ENCODE measurements at places on chromosomes 1 and 21.

GRCh38 chr1:117205368-117205767 is 5.4 kb downstream of the VTCN1 start:
- no peak for DNase-seq

DNA sequence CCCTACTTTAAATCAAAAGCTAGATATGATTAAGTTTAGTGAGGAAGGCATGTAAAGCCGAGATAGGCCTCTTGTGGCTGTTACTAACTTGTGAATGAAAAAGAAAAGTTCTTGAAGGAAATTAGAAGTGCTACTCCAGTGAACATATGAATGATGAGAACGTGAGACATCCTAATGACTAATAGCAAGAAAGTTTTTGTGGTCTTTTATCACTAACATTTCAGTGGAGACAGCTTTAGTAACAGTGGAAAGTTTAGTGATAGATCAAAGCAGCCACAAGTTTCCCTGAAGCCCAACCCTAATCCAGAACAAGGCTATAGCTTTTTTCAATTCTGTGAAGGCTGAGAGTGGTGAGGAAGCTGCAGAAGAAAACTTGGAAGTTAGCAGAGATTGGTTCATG is 73.6 kb upstream of the LRRC8B start:
- DNase-seq: no peak

DNA sequence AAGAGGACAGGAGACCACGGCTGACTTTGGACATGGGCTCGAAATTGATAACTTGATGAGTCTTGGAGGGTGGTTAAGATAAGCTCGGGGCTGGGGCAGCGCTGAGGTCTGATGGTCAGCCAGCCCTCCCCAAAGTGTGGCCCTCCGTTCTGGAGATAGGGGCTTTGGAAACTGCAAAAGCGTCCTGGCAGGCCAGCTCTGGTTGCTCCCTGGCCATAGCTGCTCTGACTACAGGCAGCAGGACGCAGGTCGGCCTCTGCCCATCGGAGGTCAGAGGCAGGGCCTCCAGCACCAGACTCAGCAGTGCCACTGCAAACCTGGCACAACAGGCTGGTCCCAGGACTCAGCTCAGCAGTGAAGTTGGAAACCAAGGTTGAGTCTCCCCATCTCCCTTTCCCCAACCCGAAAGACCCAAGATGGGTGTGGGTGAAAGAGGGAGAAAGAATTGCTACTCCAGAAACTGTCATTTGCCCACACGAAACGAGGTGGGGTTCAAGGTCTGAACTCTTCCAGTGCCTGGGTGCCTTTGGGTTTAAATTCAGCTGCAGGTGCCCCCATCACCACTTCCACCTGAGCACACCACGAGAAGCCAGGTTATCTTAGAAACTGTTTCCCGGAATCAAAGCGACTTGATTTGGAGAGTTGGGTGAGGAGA is 4.8 kb downstream of the SIM2 start:
- DNase-seq: no peak

GRCh38 chr1:226949401-226949800 is 9.3 kb downstream of the COQ8A start:
- DNase-seq: no peak

DNA sequence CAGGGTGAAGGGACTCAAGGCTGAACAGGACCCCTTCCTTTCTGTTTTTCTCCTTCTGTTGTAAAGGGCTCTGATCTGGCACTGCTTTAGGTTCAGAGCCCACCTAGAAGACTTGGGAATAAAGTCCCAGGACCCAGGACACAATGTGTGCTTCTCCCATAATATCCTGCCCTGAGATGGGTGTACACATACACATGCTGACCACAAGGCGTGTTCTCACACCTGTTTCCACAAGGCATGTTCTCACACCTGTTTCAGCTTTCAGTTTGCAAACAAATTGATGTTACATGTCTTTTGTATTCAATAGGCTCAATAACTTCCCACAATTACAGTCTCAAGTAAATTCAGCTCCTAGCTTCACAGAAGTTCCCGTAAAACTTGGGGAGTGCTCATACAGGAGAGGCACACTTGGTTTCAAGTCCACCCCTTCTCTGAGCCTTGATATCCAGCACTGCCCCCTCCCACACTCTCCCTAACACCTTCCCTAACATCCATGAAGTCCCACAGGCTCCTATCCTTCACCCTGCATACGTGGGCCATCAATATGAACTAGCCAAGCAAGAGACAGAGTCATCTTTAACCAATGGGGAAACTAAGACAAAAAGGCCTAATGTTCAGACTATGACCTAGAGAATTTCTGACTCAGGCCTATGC is 41.7 kb downstream of the ERI3 start:
- DNase-seq: no peak

DNA sequence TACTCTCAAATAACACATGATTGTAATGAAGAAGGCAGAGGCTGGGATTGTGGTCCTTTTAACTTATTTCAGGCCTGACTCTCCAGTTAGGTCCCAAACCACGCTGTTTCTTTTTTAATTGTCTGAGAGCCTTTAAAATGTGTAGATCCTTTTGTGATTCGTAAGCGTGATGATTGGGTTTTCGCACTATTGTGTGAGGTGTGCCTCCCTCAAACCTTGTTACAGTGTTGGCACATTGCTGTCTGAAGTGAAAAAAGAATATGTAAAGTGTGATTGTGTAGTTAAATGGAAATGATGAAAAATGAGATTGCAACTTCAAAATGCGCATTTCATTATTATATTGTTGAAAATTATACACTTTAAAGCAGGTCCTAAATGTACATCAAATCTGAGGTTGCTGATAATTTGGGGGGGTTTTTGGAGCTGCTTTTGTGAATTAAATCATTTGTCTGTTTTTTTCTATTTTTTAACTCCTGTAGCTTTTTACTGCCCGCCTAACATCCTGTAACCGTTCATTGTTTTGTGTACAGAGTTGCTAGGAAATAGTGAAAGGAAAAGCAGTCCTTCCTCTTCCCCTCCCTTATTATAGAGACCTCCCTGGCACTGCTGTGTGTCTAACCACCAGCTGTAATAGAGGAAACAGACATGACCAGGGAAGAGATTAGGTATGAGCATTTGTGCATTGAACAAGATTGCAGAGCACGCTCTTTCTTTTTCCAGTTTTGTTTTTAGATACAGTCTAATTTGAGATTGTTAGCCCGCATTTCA is 43.3 kb downstream of the IARS2 start:
- DNase-seq: no peak

- no peak for DNase-seq
Measured at GRCh38 chr1:87980494-87980893, 651.8 kb downstream of the LMO4 start.

GRCh38 chr1:5740865-5741860 is 251.1 kb downstream of the NPHP4 start:
- no peak for DNase-seq

DNA sequence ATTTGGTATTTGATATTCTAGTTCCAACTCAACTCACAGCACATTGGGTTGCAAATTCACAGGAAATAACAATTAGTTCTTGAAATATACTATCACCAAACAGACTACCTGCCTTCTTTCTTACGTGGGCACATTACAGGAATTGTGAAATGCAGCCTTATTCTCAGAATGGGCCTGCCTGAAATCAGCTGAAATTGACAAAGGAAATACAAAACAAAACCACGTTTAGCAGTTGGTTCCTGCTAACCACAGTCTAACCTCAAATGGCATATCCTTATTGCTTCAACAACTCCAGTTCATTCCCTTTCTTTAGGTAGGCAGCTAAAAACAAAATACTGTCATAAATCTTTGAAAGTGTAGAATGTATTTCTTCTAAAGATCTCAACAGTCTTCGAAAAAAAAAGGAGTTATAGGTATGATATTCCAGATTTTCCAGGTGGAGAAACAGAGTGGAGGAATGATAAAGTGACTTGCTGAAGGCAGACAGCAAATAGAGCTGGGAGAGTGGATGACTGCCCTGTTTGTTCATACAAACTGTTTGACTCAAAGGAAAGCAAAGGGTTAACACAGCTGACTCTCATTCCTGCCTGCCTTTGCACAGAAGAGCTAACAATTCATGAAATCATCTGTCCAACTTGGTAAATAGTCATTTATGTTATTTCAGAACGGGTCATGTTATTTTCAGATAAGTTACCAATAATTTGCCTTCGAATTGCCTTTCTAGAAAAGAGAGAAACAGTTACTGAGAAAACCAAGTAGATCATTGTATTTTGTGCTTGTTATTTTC is 1.6 kb upstream of the GREM2 start:
- DNase-seq: no peak

DNA sequence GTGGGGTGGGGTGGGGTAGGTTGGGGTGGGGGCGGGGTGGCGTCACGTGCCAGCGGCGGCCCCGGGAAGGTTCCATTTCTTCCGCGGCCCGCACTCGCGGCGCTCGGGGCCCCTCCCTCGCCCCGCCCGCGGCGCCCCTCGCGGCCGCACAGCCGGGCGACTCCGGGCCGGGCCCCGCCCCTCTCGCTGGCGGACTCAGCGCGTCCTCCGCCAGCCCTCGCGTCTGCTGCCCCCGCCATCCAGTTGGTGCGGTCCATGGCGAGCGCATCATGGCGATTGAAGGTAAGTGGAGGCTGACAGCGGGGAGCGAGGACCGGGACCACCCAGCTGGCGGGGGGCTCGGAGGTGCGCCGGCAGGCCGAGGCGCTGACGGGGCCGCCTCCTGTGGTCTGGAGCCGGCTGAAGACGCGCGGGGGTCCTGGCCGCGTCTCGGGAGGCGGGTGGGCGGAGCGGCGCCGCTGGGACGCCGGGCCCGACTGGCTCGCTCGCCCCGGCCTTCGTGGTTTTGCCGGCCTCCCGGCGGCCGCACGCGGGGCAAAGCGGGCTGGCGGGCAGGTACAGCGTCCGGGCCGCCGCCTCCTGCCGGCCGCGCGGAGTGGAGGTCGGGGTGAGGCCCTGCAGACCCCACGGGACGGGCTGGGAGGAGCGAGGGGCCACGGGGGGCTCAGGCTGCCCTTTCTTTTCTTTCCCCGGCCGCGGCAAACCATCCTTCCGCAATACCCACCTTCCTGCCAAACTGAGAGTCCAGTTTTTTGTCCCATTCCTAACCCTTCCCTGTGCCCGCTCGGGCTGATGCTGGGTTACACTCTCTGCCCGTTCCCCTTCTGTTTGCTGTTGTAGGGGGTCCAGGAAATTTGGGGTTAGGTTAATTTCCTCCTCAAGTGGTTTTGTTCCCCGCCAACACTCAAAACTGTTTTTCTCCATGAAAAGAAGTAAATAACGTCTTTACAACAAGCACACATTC is at the start of gene SYT14:
SYT14 (plus strand) TSS at position 222 of the 964 bp plus-strand sequence; CDS start at position 270, 48 bp downstream.
- peak; percentile 85 for DNase-seq

GRCh38 chr1:175539986-175540385 is 203.4 kb downstream of the TNR start:
- no peak for DNase-seq

- no peak for DNase-seq
Measured at GRCh38 chr1:170513138-170513537, 18.8 kb upstream of the GORAB start.

GRCh38 chr1:236148470-236148845 is 6.1 kb downstream of the GPR137B start:
- no peak for DNase-seq

DNA sequence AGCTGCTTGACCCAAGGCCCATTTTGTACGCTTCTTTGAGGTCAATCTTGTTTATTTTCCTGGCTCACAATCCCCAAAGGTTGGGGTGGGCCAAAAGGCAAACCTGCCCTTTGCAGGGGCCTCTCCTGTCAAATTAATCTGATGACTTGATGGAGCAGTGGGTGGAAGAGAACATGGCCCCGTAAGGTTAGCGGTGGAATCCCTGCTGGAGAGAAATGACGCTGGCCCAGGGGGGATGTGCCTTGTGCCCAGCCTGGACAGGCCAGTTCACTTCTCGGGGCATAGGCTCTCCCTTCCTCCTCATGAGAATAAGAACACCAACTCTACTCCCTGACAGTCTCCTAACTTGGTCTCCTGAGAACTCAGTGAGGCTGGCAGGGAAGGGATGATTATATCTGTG is 40.5 kb downstream of the C1orf198 start:
- DNase-seq: no peak

DNA sequence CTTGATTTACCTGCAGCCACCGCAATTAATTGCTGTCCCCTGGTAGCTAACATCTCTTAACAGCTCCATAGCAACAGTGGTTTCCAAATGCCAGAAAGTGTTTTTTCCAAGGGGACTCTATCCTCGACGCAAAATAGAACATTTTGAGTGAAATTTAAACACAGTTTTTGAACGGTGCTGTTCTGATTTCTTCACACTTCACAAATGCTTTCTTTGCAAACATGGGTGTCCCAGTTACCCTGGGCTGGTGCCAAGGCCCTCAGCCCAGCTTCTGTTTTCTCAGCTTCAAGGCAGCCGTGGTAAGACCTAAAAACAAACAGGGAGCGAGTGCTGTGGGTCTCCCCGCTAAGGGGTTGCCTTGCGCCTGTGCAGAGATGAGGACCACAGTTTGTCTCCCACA is 147.3 kb upstream of the VAMP3 start:
- DNase-seq: no peak

DNA sequence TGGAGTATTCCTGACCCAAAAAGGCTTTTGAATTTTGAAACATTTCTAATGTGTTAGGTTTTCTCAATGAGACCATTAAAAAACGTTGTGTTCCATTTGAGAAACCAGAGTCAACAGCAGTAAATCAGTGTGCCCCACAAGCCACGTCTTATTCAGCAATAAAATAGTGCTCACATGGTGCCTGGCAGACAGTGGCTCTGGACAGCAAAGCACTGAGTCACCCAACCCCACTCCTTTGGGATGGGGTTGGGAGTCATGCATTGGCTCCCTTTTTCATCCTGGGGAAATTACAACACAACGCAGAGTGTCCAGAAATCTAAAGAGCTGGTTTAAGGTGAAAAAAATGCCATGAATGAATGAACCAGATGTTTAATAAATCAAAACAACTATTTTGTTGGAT is 46.5 kb downstream of the KCNJ15 start:
- DNase-seq: no peak

DNA sequence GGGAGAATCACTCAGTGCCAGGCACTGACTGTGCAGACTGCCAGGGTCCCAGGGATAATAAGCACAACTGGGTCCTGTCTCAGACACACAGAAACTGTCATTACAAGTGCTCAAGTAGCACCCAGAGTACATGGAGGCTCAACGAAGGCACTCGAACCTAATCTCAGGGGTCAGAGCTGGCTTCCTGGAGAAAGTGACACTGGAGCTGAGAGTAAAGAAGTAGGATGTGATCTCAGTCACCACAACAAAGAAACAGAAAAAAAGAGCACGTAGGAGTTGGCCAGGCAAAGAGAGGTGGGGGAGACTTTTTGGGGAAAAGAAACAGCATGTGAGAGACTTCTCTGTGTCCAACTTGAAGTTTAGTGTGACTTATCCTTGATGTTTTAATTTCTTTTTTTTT is 1.3 kb downstream of the CATSPER4 start:
- no peak for DNase-seq

GRCh38 chr21:26115899-26116298 is 54.7 kb downstream of the APP start:
- DNase-seq: no peak

GRCh38 chr1:230211436-230212145 is 144.6 kb downstream of the GALNT2 start:
- DNase-seq: no peak

Measured in cerebellum (tissue), 4 donors.